ENCODE measurements at places on chromosomes 13 and 19.

DNA sequence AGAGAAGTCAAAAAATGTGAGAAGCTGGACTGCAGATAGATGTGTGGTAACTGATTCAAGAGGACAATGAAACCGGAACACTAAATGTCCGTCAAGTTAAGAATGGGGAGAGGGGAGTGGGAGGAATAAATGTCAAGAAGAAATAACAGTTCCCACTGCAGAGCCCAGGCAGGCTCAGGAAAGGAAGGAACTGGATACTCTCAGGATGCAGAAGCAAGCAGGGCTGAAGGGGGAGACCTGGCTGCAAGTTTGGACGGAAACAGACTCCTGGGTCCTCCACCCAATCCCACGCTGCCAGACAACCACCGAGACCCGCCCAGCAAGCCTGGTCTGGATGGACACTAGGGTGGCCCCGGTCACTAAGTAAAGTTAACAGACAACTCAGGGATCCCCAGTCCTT, 18.1 kb downstream of the TUBGCP3 start:
- DNase-seq = no peak

GRCh38 chr13:83325125-83325853, 557.0 kb downstream of the SLITRK1 start:
- no peak for DNase-seq

- no peak for DNase-seq
Measured at GRCh38 chr13:44188257-44188656, 185.4 kb upstream of the SERP2 start.

- no peak for DNase-seq
Measured at GRCh38 chr19:31602548-31602947, 253.3 kb upstream of the TSHZ3 start.

DNA sequence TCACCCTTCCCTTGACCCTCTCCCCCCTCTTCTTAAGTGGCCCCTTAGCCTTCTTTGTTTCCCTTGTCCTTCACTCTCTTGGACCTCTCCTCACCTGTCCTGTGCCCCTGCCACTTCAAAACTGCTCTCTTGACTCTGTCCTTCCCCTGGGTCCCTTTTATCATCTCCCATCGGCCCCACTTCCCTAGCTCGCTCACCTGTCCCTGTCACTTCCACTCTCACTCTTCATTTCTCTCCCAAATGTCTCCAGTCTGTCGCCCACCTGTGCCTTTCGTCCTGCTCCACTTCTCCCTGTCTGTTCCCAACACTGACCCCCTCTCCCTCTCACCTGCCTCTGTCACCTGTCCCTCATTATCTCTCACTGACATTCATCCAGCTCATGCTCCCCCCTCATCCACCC, 699 bp downstream of the IFNL1 start:
- DNase-seq = no peak

DNA sequence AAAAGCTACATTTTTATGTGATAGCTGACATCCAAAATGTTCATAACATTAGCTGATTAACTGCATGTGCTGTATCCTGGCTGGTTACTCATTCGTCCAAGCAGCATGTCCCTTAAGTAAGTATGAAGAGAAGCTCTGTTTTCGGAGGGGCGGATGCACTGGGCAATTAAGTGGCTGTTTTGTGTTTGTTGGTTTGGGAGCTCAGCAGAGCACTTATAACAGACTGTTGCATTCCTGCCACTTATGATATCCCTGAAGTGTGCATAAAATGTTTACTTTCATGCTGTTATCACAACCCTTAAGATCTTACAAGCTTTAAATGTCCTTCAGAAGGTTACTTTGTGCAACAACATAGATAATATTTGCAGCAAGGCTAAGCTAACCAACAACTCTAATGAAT, 264.1 kb downstream of the NALCN start:
- no peak for DNase-seq

GRCh38 chr19:11091703-11092153, 2.5 kb downstream of the LDLR start:
- DNase-seq = no peak

DNA sequence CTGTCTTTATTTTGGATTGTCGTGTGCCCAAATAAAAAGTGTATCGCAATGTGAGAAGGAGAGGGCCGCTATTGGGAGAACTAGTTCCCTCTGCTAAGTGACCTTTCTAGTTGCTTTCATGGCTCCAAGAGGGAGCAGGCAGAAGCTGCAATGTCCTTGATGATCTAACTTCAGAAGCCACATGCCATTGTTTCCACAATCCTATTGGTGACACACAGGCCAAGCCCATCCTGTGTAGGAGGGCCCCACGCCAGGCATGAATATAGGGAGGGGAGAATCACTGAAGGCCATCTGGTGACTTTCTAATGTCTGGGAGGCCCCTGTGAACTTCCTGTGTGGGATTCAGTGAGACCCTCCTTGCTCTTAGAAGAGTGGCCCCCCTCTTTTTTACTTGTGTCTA, 47.8 kb upstream of the KPNA3 start:
- no peak for DNase-seq

GRCh38 chr19:38168637-38169036, 55.4 kb downstream of the DPF1 start:
- no peak for DNase-seq

- DNase-seq = no peak
Measured at GRCh38 chr13:94312511-94313216, 166.8 kb downstream of the DCT start.

GRCh38 chr13:73704587-73704986, 429.6 kb downstream of the KLF12 start:
- no peak for DNase-seq

DNA sequence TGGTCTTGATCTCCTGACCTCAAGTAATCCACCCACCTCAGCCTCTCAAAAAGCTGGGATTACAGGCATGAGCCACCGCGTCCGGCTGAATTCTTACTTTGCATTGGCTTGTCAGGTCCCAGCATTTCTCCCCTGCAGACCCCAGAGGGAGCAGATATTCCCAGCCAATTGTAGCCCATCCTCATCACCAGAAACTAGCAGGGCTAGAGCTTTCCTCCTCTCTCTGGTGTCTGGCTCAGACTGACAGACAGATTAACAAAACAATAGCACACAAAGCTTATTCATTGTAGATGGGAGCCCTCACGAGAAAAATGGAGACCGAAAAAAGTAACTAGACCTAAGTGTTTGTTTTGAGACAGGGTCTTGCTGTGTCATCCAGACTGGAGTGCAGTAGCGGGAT, 7.5 kb upstream of the MPV17L2 start:
- no peak for DNase-seq

- DNase-seq = no peak
Measured at GRCh38 chr13:50783066-50783465, 60.4 kb downstream of the DLEU7 start.

GRCh38 chr13:35768551-35768950, 292.1 kb upstream of the MAB21L1 start:
- DNase-seq = no peak

Data from stimulated activated CD4-positive, alpha-beta T cell treated with anti-CD3 and anti-CD28 coated beads, Interleukin-1b, Interleukin-23, amount 100 ng/mL, for 1 hour (primary cell).